ENCODE measurements at places on chromosomes 2 and 18. TPM values are rescaled to one million over a fixed set of nuclear protein-coding genes. Genes with fewer than 3 reads are reported as not detected.

DNA sequence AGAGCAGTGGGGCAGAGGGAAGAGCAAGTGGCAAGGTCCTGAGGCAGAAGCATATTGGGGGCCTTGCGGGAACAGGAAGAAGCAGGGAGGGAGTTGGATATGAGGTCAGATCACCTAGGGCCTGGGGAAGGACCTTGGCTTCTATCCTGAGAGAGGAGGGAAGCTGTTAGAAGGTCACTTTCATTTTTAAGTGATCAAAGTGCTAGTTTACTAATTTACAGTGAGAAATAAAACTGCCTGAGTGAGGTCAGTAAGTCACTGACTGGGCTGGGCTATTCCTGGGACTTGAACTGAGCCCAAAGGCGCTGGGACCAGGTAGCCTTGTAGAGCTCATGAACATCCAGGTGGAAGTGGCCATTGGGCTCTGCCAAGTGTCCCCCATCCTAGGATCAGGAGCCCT is 76.6 kb upstream of the B3GNT7 start:
- DNase-seq: no peak

DNA sequence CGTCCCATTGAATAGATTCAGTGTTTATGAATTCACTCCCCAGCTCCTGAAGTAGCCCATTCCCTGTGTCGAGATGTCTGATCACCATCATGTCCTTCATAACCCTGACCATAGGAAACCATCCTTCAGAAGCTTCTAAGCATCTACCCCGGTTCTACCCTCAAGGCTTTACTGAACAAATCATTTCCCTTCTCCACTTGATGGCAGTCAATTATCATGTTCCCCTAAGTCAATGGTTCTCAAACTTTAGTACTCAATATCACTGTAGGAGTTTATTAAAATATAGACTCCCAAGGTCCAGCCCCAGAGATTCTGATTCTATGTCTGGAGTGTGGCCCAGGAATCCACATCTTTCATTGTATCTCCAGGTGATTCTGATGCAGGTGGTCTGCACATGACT is 228.4 kb upstream of the SP5 start:
- DNase-seq: no peak

GRCh38 chr2:43560231-43560547 is 35.6 kb downstream of the THADA start:
- DNase-seq: no peak

GRCh38 chr18:21110713-21111345 is 784 bp downstream of the ROCK1 start:
- peak; percentile 18 for DNase-seq

Gene PTPRN
- total RNA-seq: 3.2 TPM

Gene CHAC2
- 19.9 TPM for total RNA-seq

- DNase-seq: no peak
These were observed 142.7 kb downstream of the PRKCE start for GRCh38 chr2:45794134-45794617.

DNA sequence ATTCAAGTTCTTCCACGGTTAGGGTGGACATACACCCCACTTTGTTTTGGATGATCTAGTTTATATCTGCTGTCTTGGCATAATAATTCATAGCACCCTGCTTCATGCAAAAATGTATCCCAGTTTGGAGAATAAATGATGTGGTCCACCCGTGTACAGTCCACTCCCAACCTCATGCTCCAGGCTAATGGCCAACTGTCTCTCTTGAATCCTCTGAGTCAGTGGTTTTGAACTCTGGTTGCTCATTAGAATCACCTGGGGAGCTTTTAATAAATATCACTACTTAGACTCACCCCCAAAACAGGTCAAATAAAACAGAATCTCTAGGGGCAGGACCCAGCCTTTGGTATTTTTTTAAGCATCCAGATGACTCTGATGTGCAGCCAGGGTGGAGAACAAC is 78.5 kb downstream of the SDC1 start:
- no peak for DNase-seq

DNA sequence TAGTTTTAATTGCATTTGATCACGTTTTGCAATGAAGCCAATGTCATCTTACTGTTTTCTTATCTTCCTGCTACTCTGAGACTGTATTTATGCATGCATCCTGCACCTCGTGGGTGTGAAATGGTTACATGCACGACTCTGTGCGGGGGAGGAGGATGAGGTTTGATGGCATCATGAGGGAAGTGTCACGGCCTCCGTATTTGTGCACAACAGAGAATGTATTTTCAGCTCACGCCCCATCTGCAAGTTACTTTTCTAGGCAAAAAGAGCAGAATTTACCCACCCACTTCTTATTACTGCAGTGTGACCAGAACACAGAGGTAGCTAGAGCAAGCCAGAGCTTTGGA is 145.1 kb downstream of the TDRD15 start:
- no peak for DNase-seq

Gene NOSTRIN
- total RNA-seq: not detected

Gene C1GALT1C1L
- total RNA-seq: 6.4 TPM

Gene HOXD12
- total RNA-seq: not detected

- no peak for DNase-seq
These were observed 32.9 kb downstream of the ZC3H15 start for GRCh38 chr2:186518945-186519344.

Gene FIGN
- 5.8 TPM for total RNA-seq

Gene NCKAP5
- total RNA-seq: 0.49 TPM

- no peak for DNase-seq
These were observed 65.3 kb upstream of the SMIM21 start for GRCh38 chr18:75492852-75493251.

Gene G6PC2
- total RNA-seq: not detected

DNA sequence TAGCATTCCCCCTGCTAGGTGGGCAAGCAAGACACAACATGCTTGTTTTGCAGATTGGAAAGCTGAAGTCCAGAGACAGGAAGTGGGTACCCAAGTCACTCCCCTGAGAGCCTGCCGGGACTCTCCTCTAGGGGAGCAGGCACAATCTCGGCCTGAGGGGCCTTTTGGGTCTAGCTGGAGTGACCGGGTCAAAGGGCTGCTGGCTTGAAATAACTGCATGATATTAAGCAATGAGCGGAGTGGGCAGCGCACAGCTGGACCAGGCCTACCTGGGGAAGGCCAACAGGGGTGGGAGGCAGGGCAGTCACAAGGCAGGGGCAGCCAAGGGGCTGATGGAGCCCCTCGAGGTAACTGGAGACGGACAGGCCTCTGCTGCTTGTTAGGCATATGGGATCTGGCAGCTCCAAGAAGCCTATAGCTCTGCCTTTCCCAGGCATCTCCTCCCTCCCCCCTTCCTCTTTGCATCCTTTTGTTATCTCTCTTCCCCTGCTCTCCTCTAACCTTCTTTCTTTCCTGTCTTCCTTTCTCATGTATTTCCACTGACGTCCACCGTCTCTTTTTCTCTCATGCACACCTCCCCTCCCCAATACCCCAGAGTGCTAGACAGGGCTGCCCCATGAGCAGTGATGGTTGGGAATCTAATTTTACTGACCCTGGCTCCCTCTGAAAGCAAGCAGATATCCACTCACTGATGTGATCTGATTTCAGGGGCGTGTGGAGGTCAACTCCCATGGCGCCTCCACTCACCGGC is 237.5 kb downstream of the LOXHD1 start:
- no peak for DNase-seq

DNA sequence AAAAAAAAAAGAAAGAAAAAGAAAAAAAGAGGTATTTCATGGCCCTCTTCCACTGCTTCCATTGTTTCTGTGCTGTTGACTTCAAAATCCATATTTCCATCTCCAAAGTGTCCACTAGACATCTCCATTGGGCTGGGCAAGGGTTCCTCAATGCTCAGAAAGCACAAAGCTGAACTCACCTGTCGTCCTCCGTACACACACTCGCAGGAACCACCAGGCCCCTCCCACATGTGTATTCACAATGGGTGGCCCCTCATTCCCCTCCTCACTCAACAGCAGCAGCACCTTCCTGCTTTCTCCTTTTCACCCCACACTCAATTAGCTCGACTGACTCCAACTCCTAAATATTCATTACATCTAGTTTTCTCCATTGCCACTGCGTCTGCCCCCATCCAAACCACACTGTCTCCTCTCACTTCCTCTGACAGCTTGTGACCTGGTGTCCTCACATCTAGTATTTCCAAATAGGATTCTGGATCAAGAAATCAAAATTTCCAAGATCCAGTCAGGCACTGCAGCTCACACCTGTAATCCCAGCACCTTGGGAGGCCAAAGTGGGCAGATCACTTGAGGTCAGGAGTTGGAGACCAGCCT is 25.2 kb downstream of the OSBPL1A start:
- no peak for DNase-seq

Gene RTP5
- total RNA-seq: not detected

Gene FOXD4L1
- total RNA-seq: 0.10 TPM

Gene SKA1
- total RNA-seq: 36.4 TPM

DNA sequence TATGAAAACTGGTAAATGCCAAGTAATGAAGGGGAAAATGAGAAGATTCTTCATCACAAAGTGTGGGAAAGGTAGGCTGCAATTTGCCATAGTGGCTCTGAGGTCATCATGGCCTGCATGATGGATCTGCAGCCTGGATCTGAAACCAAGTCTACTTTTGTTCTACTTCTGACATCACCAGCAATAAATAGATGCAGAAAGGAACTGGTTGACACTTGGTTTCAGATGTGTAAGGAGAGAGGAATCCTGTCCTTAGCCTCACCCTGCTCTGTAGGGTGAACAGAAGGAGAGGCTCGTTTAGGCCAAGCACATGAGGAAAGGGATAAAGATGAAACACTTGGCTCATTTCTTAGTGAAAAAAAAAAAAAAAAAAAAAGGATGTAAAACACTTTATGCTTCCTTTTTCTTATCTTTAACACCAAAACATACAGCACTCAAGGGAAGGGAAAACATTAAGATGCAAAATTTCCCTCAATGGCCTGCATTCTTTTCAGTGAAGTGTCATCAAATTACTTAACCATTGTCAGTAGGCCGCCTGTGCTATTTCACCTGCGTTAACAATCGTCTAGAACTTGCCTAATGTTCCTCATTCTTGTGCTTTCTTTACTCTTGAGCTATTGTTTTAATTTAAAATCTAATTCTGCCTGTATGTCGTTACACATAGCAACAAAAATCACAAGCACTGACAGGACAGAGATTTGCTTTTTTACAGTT is 3.9 kb downstream of the NEB start:
- peak; percentile 2 for DNase-seq

Gene DPP10
- not detected for total RNA-seq

DNA sequence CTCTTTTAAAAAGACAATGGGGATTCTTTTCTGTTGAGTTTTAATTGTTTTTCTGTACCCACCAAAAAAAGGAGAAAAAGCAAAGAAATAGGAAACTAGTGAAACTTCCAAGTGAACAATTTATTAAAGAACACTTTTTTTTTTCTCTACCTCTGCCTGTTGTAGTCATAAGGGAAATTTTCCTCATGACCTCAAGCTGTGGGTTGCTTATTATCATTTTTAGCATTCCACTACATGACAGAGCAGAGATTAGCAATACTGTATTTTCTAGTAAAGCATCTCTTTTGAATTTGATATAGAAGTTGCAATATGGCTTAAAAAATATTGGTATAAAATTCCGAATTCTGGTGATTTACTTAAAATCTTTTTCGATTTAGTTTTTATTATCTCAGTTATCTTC is 87.9 kb upstream of the LRRTM1 start:
- DNase-seq: no peak

Gene SNORC
- 0.24 TPM for total RNA-seq

DNA sequence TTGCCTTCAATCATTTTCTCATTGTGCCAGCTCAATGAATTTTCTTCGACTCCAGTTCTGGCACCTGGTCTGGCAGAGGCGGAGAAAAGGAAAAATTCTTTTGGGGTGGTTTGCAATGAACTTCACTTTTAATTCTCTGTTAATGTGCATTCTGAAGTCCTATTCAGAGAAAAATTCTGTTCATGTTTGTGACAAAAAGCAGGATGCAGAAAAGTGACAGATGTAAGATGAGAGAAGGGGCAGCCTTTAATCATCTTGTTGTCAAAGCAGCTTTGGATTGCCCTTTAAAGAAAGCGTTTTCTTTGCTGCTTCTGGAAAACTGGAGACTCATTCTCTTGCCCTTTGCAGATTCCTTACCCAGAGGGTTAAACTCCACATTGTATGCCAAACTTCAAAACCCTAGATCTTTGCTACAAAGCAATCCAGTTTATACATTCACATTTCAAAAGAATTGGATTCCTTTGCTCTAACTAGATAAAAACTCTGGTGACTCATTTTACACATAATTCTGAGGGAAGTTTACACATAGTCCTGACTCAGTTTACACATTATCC is 94.6 kb upstream of the CAVIN2 start:
- no peak for DNase-seq

Gene KLHL14
- total RNA-seq: not detected

Gene XDH
- total RNA-seq: 0.88 TPM

DNA sequence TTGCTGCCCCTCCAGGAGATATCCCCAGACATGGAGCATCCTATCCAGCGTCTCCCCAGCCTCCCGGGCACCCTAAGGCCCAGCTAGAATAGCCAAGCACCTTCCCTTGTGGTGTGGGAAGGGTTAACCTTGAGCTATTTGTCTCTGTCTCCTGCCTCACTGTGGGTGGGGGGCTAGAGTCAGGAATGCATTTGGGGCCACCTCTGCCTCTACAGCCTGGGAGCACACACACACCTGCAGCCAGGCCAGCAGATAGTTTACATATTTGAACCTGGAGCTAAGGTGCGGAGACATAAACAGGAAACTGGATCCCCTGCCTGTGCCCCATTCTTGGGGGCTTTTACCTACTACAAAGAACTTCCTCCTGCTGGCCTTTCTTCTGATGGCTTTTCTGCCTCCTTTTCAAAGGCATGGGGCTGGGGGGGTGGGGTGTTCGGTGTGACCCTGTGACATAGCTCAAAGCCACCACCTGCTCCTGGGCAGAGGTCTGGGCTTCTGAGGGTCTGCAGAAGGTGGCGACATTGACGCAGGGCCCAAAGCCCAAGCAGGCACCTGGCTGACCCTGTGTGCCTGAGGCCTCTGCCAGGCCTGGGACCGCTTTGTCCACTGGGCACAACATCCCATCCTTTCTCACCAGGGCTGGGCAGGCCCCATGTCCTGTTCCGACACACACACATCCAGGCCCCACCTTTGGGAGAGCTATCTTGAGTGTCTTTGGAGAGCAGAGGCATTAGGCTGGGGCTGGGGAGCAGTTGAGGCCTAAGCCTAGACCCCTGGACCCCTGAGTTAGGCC is 34.2 kb downstream of the EMX1 start:
- no peak for DNase-seq

Gene CD226
- total RNA-seq: 0.49 TPM

All from RPMI7951 (cell line).